Fibroblast of skin of right quadriceps (primary cell): ENCODE measurements at places on chromosomes 6 and 20.
A peak's percentile ranks its signal among the peaks of the same experiment; 100 is the strongest.

DNA sequence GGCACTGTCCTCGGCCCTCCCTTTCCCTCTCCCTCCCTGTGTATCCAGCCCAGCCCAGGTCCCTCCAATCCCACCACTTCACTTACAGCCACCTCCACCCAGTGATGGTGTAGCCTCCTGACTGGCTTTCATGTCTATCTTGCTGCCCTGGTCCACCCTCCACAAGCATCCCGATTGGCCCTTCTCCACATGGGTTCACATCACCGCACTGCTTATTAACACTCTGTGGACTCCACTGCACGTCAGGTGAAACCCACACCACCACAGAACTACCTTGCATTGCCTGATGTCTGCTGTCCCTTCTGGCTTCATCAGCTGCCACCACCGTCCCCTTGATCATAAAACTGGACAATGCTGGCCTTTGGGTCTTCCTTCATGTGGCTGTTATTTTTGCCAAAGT is 220.4 kb upstream of the ARID1B start:
- DNase-seq: no peak

DNA sequence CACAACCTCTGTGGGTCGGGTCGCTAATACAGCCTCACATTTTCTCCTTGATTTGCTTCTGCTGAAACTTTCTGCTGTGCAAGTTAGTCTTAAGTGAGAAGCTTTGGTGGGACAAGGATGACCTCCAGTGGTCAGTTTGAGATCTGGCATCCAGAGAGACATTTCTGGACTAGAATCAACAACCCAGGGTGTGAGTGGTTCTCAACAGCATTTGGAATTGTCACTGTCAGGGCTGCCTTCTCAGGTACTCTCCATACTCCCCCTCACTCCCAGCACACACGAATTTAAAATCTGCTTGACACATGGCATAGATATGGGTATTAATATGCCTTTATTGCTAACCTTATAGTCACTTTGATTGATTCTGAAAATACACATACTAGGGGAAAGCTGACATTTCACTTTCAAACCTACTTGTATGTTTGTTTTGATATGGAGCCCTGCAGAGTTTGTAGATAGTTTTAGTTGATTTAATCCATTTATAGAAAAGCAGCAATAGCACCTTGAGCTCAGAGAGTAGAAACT is 13.2 kb downstream of the OTOR start:
- peak; percentile 51 for DNase-seq

DNA sequence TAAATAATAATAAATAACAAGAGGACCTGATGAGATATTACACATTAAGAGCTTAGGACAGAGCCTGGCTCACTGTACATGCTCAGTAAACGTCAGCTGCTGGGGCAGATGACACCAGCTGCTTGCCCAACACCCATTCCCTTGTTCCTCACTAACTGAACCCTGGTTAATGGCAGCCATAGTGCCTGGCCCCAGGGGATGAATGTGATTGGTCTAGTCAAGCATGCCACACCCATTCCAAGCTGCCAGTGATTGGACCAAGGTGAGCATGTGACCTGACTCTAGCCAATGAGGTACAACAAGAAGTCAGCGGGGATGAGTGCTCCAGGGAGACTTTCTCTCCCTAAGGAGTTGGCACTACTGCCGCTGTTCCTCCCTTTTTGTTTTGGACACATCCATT is 85.1 kb upstream of the PTPN1 start:
- DNase-seq: peak; percentile 15

- no peak for DNase-seq
Observed at GRCh38 chr20:56447227-56447626, 21.2 kb upstream of the RTF2 start.

DNA sequence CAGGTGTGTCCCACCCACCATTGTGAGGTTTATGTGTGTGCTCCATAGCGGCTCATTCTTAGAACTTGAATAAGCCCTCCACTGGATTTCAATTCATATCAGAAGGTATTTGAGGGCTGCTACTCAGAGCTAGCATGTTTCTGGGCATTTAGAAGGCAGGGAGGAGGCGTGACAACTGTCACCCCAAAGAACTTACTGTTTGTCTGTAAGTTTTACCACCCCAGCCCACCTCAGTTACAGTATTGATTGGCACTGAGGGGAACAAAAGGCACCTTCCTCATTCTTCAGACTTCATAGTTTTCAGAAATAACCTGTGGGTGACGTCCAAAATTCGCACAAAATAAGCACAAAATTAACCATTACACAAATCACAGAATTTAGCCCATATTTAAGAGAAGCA is 81.7 kb downstream of the KHDC1L start:
- DNase-seq: no peak
